ENCODE measurements at places on chromosomes 1 and 21.
A peak's percentile ranks its signal among the peaks of the same experiment; 100 is the strongest.

DNA sequence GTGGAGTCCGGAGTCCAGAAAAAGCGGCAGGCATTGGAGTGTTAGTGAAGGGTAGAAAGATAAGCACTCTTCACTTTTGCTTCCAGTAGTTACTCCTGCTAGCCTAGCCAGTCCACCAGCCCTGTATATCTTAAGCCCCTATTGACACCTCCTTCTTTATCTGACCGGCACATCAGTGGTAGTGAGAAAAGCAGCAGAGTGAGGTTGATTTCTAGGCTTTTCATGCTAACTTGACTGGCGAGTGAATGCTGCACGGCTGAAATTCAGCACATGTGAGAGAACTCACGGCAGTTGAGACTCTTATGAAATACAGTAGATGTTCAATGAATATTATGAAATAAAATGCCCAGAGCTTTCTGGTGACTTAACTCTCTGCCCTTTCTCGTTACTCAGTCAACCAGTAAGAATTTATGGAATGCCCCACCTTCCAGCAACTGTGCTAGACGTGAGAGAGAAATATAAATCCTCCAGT is 128.2 kb downstream of the CACHD1 start:
- no peak for DNase-seq

GRCh38 chr1:167401260-167401873 is 117.0 kb downstream of the CD247 start:
- peak; percentile 29 for DNase-seq

GRCh38 chr1:88982055-88982454 is 10.4 kb downstream of the KYAT3 start:
- DNase-seq: no peak

- DNase-seq: no peak
Observed at GRCh38 chr1:60390593-60391282, 317.2 kb upstream of the C1orf87 start.

- no peak for DNase-seq
Observed at GRCh38 chr21:37784591-37785318, 131.5 kb downstream of the KCNJ6 start.

GRCh38 chr1:205323794-205324193 is 2.2 kb upstream of the NUAK2 start:
- no peak for DNase-seq

DNA sequence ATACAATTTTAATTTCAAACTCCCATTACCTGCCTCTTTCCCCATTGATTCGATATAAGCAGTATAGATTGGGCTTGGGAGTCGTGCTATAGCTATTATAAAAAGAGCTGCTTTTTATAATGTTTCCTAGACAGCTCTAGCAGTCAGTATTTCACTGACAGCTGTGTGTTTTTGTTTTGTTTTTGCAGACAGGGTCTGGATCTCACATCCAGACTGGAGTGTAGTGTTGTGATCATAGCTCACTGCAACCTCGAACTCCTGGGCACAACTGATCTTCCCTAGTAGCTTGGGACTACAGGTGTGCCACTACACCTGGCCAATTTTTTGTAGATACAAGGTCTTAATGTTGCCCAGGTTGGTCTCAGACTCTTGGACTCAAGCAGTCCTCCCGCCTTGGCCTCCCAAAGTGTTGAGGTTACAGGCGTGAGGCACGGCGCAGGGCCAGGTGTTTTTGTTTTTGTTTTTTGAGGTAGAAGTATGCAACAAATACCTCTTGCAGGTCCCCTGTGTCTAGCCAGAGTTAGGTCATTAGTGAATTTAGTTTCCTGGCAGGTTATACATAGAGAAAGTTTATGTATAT is 1.7 kb downstream of the NASP start:
- no peak for DNase-seq

- no peak for DNase-seq
Observed at GRCh38 chr1:196546272-196547111, 61.7 kb downstream of the KCNT2 start.

DNA sequence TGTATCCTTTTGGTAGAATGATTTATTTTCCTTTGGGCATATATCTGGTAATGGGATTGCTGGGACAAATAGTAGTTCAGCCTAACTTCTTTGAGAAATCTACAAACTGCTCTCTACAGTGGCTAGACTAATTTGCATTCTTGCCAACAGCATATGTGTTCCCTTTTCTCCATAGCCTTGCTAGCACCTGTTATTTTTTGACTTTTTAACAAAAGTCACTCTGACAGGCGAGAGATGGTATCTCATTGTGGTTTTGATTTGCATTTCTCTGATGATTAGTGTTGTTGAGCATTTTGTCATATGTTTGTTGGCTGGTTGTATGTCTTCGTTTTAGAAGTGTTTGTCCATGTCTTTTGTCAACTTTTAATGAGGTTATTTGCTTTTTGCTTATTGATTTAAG is 99.8 kb downstream of the UCK2 start:
- no peak for DNase-seq

- DNase-seq: no peak
Observed at GRCh38 chr1:36134505-36135329, 9.7 kb upstream of the COL8A2 start.

DNA sequence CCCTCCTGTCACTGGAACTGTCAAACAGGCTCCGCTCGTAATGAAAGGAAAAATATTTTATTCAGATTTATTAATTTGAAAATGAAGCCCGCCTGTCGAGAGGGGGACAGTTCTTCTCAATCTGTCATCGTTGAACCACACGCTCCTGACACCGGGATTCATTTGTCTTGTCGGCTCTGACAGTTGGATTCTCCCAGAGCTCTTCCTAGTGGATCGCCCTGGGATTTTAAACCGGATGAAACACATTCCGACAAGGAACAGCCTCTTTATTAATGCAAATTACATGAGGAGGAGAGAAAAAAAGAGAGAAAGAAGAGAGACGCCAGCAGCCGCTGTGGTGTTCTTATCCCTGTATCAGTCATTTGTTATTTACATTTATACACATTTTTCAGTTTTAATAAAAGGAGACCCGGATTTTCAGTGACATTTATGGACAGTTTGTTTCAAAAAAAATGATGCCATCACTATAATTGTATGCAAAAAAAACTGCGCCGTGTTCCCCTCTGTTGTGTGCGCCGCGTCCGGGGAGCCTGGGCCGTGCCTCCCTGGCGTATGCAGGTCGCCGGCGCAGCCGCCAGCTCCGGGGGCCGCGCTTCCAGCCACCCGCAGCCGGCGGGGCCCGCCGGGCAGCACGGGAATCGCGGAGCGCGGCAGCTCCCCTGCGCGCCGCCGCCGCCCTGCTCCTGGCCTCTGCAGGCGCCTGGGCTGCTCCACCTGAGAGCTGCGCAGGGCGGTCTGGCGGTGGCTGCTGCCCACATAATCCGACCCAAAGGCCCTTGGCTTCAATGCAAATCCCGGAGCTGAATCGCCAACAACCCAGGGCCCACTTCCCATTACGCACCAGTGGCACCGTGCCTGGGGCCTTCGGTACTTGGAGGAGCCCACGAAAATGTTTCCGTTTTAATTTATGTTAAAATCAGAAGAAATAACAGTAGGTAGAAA is 237.9 kb upstream of the PBX1 start:
- DNase-seq: peak; percentile 63

- DNase-seq: no peak
Observed at GRCh38 chr1:46940307-46940706, 969 bp downstream of the CYP4A11 start.

DNA sequence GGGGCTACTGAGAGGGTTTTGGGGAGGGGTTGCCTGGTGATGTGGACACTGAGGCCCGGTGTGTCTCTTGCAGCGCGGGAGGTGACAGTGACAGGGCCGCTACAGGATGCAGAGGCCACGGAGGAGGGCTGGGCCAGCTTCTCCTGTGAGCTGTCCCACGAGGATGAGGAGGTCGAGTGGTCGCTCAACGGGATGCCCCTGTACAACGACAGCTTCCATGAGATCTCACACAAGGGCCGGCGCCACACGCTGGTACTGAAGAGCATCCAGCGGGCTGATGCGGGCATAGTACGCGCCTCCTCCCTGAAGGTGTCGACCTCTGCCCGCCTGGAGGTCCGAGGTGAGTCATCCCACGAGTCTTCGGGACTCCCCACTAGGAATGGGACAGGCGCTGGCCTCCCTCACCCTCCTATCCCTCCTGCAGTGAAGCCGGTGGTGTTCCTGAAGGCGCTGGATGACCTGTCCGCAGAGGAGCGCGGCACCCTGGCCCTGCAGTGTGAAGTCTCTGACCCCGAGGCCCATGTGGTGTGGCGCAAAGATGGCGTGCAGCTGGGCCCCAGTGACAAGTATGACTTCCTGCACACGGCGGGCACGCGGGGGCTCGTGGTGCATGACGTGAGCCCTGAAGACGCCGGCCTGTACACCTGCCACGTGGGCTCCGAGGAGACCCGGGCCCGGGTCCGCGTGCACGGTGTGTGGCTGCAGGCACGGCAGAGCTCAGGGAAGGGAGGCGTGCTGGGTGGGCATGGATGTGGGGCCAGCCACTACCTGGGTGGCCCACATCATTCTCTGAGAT is 72.5 kb downstream of the OBSCN start:
- no peak for DNase-seq

DNA sequence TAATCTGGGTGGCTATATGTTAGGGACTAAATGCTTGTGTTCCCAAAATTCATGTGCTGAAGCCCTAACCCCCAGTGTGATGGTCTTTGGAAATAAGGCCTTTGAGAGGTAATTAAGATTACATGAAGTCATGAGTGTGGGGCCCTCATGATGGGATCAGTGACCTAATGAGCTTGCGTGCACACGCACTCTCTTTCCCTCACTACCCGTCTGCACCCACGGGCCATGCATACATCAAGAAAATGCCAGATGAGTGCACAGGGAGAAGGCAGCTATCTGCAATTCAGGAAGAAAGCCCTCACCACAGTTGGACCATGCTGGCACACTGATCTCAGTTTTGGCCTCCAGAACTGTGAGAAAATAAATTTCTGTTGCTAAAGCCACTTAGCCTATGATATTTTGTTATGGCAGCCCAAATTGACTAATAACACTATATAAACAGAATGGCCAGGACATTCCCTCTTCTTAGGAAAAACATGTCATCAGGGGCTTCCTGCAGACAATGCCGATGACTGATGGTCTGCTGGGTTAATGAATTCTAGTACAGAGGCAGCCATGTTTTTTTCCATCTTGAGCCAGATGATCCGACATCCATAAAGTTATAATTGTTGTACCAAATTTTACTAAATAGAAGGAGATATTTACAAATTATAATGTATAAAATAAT is 18.1 kb upstream of the MYOG start:
- DNase-seq: no peak

DNA sequence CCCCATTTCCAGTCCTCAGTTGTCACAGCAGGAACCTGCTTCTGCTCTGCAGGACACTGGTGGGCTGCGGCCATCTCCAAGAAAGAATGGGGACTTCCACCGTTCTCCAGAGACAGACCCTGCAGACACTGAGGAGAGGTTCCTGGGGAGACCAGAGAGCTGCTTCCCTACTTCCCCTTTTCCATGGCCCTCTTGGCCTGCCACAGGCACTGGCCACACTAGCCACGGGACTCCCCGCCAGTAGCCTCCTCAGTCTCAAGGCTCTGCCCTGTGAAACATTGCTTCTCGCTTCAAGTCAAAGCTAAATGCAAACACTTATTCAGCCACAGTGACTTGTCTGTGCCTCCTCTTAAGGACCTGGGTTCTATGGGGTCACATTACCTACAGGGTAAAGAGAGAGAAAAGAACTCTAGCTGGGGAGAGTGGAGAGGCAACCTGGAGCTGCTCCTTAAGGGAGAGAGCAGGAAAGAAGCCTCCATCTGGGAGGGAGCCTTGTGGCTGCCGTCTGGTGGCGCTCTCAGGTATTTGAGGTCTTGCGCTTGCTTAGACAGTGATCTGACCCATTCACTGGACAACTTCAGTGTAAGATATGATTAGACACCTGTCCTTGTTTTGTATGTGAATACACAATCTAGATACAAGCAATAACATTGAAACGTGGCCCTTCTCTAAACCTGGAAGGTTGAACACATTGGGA is 5.4 kb upstream of the SLAMF8 start:
- no peak for DNase-seq

GRCh38 chr1:96973605-96974004 is 252.0 kb downstream of the PTBP2 start:
- DNase-seq: no peak

DNA sequence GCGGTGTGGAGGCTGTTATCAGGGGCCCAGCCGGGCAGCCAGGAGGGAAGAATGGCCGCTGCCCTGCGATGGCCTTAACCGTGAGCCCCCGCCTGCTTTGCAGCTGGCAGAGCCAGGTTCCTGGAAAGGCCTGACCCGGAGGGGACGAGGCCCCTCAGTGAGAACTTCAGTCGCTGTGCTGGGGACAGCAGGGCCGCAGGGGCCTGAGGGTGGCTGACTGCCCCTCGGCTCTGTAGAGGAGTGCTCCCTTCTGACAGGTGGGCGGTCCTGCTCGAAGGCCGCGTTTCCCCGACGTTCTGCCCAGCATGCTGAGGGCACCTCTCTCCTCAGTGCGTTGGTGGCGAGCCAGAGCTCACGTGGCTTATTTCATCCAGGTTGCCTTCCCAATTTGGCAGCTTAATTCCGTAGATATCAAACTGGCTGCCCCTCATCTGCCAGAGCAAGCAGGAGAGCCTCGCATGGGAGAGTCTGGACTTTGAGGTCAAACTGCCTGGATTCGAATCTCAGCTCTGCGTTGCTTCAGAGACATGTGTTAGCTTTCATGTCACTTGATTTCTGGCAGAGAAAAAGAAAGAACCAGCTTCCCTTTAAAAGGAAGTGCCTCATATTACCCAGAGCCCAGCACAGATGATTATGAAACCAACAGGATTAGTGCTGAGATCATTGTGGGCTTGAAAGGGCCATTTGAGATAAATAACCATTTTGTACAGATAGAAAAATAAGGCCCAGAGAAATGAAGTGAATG is 239.8 kb downstream of the SDCCAG8 start:
- no peak for DNase-seq

DNA sequence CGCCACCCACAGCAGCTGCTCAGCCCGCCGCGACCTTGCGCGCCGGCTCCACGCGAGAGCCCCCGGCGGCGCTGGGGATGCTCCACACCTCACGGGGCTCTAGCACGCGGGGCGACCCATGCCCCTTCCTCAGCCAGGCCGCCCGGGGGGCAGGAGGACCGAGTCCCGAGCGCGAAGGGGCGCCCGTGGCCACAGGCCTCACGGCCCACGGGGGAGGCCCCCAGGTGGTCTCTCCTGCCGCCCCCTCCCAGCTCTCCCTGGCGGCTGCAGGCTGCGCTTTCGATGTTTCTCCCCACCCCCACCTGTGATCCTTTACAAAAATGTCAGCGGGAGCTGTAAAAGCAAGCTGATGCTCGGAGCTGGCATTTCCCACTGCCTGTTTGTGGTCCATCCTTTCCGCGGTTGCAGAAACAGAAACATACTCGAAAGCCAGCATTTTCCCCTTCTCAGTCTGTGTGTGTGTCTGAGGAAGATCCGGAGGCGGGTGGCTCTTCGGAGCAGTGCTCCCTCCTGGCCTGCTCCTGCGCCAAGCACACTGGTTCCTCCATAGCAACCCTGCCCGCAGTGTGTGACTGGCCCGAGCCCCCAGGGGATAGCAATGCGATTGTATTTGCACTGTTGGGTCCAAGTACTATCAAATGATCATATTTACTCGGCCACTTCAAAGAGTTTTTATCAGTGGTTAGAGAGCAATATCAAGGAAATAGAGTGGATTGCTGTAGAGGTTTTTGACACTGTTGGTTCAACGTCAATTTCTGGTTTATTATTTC is 2.1 kb downstream of the KIF26B start:
- no peak for DNase-seq
